GM18507 (cell line): ENCODE measurements at places on chromosomes 4 and X.

DNA sequence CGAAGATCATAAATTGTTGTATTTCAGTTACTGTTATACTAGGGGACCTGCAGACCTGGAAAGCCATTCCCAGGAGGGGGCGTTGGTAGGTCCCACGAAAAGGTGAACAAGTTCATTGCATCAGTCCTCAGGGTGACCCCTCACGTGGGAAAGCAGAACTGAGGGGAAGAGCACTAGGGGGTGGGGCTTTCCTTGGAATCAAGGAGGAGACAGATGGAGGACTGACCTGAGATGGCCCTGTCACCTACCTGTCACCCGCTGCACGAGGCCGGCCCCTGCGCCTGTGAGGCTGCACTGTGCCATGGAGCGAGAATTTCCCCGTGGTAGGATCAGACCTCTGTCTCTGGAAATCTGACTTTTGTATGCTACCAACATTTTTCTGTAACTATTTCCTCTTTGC, 41.8 kb upstream of the CLDN24 start:
- DNase-seq = no peak

DNA sequence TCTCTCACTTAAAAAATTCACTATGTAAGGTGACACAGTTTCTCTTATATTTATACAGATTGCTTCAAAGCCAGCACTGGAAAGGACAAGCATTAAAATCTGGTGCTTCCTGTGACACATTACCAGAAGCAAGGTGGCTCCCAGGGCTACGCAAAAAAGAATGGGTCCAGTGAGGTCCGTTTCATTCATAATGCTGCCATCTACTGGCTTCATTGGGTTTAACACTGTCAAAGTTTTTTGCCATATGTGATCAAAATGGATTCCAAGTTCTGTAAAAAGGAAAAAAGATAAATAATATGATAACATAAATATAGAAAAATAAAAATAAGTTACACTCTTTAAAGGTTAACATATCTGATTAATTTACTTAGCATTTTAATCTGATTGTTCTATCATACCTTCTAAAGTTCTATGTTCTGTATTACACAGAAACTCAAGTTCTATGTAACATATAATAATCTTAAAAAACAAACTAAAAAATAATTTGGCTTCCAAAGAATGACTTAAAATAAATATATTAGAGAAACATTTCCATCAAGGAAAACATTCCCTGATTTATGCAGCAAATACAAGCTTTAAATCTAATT, 22.1 kb downstream of the YIPF7 start:
- peak; percentile 20 for DNase-seq

- no peak for DNase-seq
Measured at GRCh38 chr4:124035364-124036041, 638.9 kb downstream of the SPRY1 start.

- no peak for DNase-seq
Measured at GRCh38 chrX:69126642-69127041, 38.6 kb downstream of the PJA1 start.

DNA sequence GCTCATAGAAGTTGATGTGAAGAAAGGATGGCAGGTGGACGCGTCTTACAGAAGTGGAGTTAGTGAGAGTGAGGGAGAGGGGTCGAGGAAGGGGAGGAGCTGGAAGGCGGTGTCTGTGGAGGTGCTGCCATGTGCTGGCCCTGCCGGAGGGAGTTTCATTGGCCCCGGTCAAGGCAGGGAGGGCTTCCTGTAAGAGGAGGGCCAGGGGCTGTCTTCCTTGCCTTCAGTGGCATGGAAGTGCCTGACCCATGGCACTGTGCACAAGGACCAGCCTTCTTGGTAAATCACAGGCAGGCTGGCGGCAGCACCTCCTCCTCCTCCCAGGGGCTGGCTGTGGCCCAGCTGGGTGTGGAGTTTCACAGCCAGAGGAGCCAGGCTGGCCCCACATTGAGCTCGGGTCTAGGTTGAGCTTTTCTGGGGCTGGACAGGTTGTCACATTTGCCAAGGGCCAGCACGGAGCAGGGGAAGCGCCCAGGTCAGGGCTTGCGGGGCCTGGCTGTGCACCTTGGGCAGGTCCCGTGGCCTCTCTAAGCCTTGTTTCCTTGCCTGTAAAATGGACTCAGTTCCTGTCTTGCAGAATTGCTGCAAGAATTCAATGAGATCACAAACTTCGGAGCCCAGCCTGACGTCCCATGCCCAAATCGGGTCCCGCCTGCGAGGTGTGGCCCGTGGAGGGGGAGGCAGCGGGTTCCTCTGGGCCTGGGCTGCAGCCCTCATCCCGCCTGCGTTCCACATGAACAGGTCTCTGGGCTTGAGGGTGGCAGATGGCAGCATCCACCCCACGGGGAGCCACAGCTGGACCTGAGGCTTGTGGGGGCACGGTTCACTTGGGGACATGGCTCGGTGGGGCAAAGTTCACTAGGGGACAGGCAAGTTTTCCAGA, 7.0 kb downstream of the HTRA3 start:
- no peak for DNase-seq
